Body of pancreas (tissue), 4 donors: ENCODE measurements at places on chromosomes 3 and 15. TPM values are rescaled to one million over a fixed set of nuclear protein-coding genes. Genes with fewer than 3 reads are reported as not detected.

DNA sequence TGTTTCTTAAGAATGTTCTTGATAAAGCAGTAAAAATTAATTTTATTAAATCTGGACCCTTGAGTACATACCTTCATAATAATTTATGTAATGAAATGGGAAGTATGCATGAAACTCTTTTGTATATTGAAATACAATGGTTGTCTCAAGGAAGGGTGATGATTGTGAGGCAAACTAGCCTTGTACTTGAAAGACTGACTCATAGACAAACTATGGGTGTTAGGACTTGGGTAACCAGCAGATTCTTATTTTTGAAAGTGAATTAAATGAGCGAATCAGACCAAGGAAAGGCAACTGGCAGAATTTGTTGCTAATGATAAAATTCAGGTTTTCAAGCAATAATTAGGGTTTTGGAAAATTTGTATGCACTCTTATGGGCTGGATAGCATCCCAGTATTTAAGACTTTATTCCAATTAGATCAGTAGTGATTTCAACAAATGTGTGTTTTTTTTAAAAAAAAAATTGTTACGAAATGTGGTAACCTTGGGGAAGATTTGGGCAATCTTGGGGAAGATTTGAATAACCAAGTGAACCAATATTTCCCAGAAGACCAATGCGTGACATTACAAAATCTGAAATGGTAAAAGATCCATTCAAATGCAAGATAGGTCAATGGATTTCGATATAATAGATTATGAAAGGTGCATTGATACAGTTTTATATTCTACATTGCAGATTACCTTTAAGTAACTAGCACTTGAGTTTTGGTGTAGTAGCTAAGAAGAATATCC, 42.0 kb downstream of the ATP2C1 start:
- no peaks in the 10 kb centered on the region for H3K4me1 ChIP-seq
- H3K27ac ChIP-seq, result no peak overlapping the region
- no peak for DNase-seq
- H3K4me3 ChIP-seq, result no peak overlapping the region
- H3K27me3 ChIP-seq, result no peaks in the 10 kb centered on the region

GRCh38 chr3:120470870-120471269, 20.1 kb upstream of the FSTL1 start:
- no peak overlapping the region for H3K27ac ChIP-seq
- H3K36me3 ChIP-seq, result no peaks in the 10 kb centered on the region
- DNase-seq, result no peak

DNA sequence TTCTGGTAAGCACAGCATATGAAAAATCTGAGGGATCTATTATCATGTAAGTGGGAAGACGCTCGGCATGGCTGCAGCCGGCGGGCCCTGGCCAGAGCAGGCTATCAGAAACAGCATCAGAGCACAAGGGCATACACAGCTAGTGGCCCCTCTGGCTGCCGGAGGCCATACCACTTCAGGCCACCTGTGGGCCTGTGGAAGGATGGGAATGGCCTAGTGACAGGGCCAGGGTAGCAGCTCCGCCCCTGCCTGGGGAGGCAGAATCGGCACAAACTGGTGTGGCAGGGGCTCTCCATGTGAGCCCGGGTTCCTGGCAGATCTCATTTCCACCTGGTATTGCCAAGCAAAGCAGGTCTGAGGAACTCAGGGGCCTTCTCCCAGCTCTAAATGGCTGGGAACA, 46.4 kb downstream of the SH3BP5 start:
- DNase-seq, result no peak
- H3K27ac ChIP-seq, result no peak overlapping the region
- H3K36me3 ChIP-seq, result no peaks in the 10 kb centered on the region
- no peak overlapping the region for H3K4me3 ChIP-seq
- H3K4me1 ChIP-seq, result no peaks in the 10 kb centered on the region
- H3K27me3 ChIP-seq, result no peaks in the 10 kb centered on the region

- no peak for DNase-seq
- H3K27me3 ChIP-seq, result no peaks in the 10 kb centered on the region
- H3K27ac ChIP-seq, result no peak overlapping the region
Observed at GRCh38 chr3:71568207-71568606, 15.3 kb downstream of the FOXP1 start.

GRCh38 chr3:189787632-189788031, 156.4 kb downstream of the TP63 start:
- no peaks in the 10 kb centered on the region for H3K27me3 ChIP-seq
- no peak overlapping the region for H3K4me3 ChIP-seq
- peaks cover 10% of the 10 kb centered on the region for H3K4me1 ChIP-seq
- H3K27ac ChIP-seq, result no peak overlapping the region
- no peak for DNase-seq

The LRRIQ4 gene
- total RNA-seq, result not detected

The CAMK2N2 gene
- 1.8 TPM for total RNA-seq
